ENCODE measurements at places on chromosomes 3 and 15. TPM values are rescaled to one million over a fixed set of nuclear protein-coding genes. Genes with fewer than 3 reads are reported as not detected.

DNA sequence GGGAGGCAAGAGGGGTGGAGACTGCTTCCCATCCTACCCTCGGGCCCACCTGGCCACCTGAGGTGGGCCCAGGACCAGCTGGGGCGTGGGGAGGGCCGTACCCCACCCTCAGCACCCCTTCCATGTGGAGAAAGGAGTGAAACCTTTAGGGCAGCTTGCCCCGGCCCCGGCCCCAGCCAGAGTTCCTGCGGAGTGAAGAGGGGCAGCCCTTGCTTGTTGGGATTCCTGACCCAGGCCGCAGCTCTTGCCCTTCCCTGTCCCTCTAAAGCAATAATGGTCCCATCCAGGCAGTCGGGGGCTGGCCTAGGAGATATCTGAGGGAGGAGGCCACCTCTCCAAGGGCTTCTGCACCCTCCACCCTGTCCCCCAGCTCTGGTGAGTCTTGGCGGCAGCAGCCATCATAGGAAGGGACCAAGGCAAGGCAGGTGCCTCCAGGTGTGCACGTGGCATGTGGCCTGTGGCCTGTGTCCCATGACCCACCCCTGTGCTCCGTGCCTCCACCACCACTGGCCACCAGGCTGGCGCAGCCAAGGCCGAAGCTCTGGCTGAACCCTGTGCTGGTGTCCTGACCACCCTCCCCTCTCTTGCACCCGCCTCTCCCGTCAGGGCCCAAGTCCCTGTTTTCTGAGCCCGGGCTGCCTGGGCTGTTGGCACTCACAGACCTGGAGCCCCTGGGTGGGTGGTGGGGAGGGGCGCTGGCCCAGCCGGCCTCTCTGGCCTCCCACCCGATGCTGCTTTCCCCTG, 2.2 kb upstream of the FES start:
- no peak for DNase-seq

GRCh38 chr3:86152620-86153019, 838.3 kb downstream of the VGLL3 start:
- DNase-seq: no peak

- DNase-seq: peak; percentile 60
Observed at GRCh38 chr3:14374444-14374883, 27.9 kb upstream of the SLC6A6 start.

The TMED3 gene
- polyA plus RNA-seq: 35.9 TPM

GRCh38 chr3:9244495-9245183, 4.8 kb downstream of the SRGAP3 start:
- DNase-seq: no peak

GRCh38 chr15:68518785-68519430, 59.9 kb upstream of the CORO2B start:
- no peak for DNase-seq

GRCh38 chr3:100910986-100911385, 82.2 kb downstream of the ABI3BP start:
- no peak for DNase-seq

DNA sequence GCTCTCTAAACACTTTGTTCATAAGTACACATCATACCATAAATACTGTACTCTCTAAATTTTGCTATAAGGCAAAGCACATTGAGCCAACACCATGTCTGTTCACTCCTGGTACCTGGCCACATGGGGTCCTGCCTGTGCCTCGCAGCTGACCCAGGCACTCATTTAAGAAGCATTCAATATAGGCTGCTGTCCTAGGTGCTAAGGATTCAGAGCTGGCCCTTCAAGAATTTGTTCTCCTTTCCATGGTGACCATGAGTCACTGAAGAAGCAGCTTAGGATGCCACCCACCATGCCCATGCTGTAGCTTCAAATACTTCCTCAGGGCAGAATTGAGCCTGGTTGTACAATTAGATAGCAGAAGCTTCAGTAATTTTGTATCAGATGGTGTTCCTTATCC, 119.2 kb upstream of the ZBED2 start:
- no peak for DNase-seq

- DNase-seq: no peak
Observed at GRCh38 chr15:100951965-100952364, 32.8 kb downstream of the LRRK1 start.
